ENCODE measurements at places on chromosomes 7 and 10. TPM values are rescaled to one million over a fixed set of nuclear protein-coding genes. Genes with fewer than 3 reads are reported as not detected.
A peak's percentile ranks its signal among the peaks of the same experiment; 100 is the strongest.

- no peak for DNase-seq
Measured at GRCh38 chr10:112722758-112723157, 227.3 kb upstream of the TCF7L2 start.

DNA sequence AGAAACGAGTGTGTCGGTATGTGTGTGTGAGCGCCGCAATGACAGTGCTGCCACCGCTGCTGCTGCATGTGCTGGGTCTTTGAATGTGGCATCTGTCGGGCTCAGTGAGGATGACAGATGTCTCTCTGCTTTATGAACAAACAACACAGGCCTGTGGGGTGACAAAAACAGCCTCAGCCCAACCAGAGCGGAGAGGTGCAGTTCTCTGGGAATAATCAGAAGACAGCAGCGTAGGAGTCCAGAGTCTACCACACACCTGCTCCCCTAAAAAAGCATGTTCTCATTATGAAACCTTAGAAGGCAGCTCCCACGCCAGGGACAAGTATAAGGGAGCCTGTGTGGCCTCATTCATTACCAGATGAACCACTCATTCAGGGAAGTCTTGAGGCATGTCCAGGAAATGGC, 278.3 kb downstream of the KCNMA1 start:
- DNase-seq = no peak

GRCh38 chr10:64468219-64468618, 947.0 kb downstream of the REEP3 start:
- DNase-seq = no peak

The ZP3 gene
- total RNA-seq = 6.7 TPM

DNA sequence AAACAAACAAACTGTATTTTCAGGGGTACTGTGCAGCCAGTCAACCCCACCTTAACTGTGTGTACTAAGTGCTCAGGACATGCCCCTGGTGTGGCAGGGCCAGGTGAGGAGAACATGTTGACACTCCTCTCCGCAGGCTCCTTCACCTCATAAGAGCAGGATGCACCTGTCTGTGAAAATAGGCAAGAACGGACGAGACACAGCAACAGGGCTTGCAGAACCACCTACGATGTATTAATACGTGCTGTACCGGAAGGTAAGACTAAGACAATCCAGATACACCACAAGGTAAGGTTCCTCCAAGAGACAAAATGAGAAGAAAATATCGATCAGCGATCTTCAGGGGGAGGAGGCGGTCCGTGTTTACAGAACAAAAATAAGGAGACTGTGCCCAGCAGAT, 65.8 kb upstream of the CAMK2B start:
- no peak for DNase-seq

- DNase-seq = no peak
Measured at GRCh38 chr10:26478061-26478460, 39.9 kb downstream of the APBB1IP start.

GRCh38 chr7:22853674-22854157, 31.1 kb upstream of the TOMM7 start:
- peak; percentile 51 for DNase-seq

DNA sequence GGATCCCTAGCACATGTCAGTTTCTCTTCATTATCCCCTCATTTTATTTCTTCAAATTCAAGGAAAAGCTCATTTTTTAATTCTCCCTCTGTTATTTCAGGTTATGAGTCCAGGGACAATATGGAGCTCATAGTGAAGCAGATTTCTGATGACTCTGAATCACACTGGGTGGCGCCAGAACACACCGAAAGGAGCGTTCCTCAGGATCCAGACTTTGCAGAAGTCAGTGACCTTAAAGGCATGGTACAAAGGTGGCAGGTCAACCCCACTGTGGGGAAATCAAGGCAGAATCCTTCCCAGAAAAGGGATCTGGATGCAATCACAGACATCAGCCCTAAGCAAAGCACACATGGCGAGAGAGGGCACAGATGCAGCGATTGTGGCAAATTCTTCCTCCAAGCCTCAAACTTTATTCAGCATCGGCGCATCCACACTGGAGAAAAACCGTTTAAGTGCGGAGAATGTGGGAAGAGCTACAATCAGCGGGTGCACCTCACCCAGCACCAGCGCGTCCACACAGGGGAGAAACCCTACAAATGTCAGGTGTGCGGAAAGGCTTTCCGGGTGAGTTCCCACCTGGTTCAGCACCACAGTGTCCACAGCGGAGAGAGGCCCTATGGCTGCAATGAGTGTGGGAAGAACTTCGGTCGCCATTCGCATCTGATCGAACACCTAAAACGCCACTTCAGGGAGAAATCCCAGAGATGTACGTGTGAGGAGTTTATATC, 21.4 kb downstream of the ZKSCAN5 start:
- DNase-seq = no peak

DNA sequence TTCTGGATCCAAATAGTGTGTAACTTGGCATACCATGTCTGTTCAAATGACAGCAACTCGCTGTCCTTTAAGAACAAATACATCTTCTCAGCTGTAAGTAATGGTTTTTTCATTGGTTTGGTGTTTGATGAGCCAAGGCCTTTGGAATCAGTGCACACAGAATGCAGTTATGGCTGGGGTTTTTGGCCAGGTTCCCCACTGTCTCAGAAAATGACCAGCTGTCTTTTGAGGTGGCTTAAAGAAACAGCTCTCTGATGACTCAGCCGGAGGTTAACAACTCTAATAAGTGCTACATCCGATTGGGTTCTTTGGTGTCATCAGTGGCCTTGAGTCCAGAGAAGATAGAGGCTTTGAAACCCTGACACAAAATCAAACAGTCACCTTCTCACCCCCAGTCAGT, 688.4 kb downstream of the REEP3 start:
- no peak for DNase-seq
